Activated T-helper 1 cell treated with anti-CD3 and anti-CD28 coated beads, Interleukin-12 subunit alpha, Interleukin-12 subunit beta, Interleukin-2, Interleukin-4 antibody, amounts not matched to agents 30 ng/mL and 10 ng/mL and 1 ng/mL, durations not matched to agents 14 hours and 24 hours and 36 hours (primary cell): ENCODE measurements at places on chromosomes 2 and 18.

- no peaks in the 10 kb centered on the region for H3K27me3 ChIP-seq
- H3K4me1 ChIP-seq, result peaks cover 35% of the 10 kb centered on the region
- no peak overlapping the region for H3K27ac ChIP-seq
Measured at GRCh38 chr2:200968735-200969134, 5.3 kb upstream of the ORC2 start.

DNA sequence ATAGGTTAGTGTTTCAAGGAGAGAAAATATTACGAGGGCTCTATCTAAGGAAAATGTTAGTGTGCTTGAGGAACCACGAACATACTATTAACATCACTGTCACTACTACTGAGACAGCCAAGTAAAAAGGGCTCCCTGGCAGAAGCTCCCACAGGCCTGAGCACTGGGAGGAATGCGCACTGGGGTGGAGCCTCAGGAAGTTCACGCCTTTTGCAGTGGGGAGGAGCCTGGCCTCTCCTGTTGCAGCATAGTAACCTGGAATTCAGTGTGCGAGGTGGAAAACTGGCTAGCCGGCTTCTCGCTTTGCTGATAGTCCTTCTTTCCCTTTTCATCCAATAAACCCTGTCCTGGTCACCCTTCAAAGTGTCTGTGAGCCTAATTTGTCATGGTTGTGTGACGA is 250.3 kb downstream of the ERBB4 start:
- no peak overlapping the region for H3K27ac ChIP-seq
- no peaks in the 10 kb centered on the region for H3K36me3 ChIP-seq
- H3K4me3 ChIP-seq, result no peak overlapping the region
- DNase-seq, result no peak
- H3K27me3 ChIP-seq, result no peaks in the 10 kb centered on the region
- H3K4me1 ChIP-seq, result no peaks in the 10 kb centered on the region

GRCh38 chr18:70127359-70127758 is 78.1 kb downstream of the RTTN start:
- no peak for DNase-seq
- no peak overlapping the region for H3K27ac ChIP-seq
- H3K27me3 ChIP-seq, result no peaks in the 10 kb centered on the region
- no peak overlapping the region for H3K4me3 ChIP-seq
- H3K4me1 ChIP-seq, result no peaks in the 10 kb centered on the region

GRCh38 chr18:63562284-63562683 is 20.1 kb downstream of the SERPINB12 start:
- H3K27me3 ChIP-seq, result peaks cover 12% of the 10 kb centered on the region
- no peak overlapping the region for H3K27ac ChIP-seq
- no peaks in the 10 kb centered on the region for H3K36me3 ChIP-seq
- no peak overlapping the region for H3K4me3 ChIP-seq
- DNase-seq, result no peak

- no peaks in the 10 kb centered on the region for H3K36me3 ChIP-seq
- no peak overlapping the region for H3K27ac ChIP-seq
Measured at GRCh38 chr2:152564754-152565551, 152.3 kb downstream of the PRPF40A start.

- no peak for DNase-seq
- no peaks in the 10 kb centered on the region for H3K27me3 ChIP-seq
- no peak overlapping the region for H3K4me3 ChIP-seq
- no peak overlapping the region for H3K27ac ChIP-seq
Measured at GRCh38 chr2:96801786-96802595, 14.1 kb upstream of the CNNM3 start.

GRCh38 chr18:37540424-37541138 is 25.0 kb downstream of the CELF4 start:
- peaks cover 14% of the 10 kb centered on the region for H3K27me3 ChIP-seq
- H3K36me3 ChIP-seq, result no peaks in the 10 kb centered on the region
- H3K27ac ChIP-seq, result no peak overlapping the region
- H3K4me3 ChIP-seq, result no peak overlapping the region
- no peaks in the 10 kb centered on the region for H3K4me1 ChIP-seq
- no peak for DNase-seq

DNA sequence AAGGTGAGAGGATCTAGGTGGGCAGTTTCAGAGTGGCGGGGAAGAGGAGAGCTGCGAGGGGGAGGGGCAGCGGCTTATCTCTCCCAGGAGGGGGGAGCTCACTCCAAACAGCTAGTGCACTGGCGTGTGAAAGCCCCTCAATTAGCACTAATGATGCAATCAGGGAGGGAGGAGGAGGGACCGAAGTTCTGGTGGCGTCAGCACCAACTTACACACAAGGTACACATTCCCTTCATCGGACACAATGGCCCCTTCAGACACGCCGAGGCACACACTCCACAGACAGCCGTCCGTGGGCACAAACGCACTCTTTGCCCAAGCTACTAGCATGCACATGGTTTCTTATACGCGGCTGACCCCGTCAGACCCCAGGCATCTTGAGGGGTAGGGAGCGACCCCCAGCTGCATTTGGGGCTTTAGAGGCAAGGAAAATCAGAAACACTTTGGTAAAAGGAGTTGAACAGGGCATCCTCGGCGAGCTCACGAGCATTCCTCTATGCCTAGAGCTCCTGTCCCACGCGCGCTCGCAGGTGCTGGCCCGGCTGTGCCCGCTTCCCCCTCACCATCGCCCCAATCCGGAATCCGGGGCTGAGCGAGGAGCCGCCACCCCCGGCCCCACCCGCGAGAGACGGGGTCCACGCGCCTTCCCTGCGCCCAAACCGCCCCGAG is 868 bp upstream of the PKDCC start:
- no peaks in the 10 kb centered on the region for H3K4me1 ChIP-seq
- peaks cover 69% of the 10 kb centered on the region for H3K27me3 ChIP-seq
- H3K36me3 ChIP-seq, result no peaks in the 10 kb centered on the region

GRCh38 chr2:165594935-165595255 is 125.4 kb downstream of the CSRNP3 start:
- H3K27me3 ChIP-seq, result peaks cover 1% of the 10 kb centered on the region
- H3K4me3 ChIP-seq, result no peak overlapping the region
- no peak overlapping the region for H3K27ac ChIP-seq
- no peaks in the 10 kb centered on the region for H3K4me1 ChIP-seq
- no peaks in the 10 kb centered on the region for H3K36me3 ChIP-seq

DNA sequence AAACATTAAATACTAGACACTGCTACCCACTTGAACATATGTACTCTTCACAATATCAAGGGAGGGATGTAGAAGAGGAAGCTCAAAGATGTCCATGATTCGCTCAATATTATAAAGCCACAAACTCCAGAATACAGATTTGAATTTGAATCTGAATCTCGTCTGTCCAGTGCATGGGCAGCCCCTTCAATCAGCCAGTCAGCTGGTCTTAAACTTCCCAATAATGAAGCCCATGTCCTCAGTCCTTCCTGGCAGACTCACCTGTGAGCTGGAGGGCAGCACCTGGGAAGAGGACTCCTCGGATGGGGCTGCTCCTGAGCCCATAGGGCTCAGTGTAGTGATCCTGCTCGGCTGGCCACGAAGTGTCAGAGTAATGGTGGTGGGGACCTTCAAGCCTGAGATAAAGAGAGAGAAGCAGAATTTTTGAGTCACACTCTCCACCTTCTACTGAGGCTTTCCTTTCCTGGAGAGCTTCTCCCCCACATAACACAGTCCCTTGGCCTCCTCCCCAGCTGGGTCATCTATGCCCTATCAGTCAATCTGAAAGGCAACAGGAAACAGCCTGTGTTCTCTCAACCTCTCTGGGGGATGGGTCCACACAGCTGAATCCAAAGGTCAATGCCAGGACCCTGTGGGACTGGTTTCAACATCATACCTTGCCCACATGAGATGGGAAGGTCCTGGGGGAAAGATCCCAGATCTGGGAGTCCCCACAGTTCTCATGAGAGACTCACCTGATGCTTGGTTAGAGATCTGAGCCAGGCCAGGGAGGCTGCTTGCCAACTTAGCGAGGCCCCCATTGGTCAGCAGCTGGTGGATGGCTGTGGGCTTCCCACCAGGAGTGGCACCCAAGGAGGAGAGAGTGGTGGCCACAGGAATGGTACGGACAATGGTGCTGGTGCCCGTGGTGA is 36.5 kb downstream of the KANSL3 start:
- H3K36me3 ChIP-seq, result peaks cover 67% of the 10 kb centered on the region
- H3K4me3 ChIP-seq, result peak overlapping the region; percentile 48
- DNase-seq, result no peak
- H3K4me1 ChIP-seq, result peaks cover 42% of the 10 kb centered on the region
- peak overlapping the region; percentile 80 for H3K27ac ChIP-seq

DNA sequence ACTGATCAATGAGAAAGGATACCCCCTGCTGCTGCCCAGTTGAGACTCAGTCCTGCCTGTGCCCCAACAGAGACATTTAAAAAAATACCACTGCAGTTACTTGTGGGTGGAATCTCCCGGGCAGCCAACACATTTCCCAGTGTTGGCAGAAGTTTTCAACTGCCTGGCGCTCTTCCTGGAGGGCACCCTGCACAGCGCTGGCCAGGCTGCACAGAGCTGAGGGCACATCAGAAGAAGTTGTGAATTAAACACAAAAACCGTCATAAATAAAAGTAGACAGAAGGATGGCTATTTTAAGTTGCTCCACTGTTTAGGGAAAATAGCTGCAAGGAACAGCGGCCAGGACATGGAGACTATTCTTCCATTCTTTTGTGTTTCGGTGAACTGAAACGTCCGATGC is 110.2 kb upstream of the THOC1 start:
- H3K27ac ChIP-seq, result no peak overlapping the region
- H3K27me3 ChIP-seq, result peaks cover 5% of the 10 kb centered on the region
- H3K4me3 ChIP-seq, result no peak overlapping the region
- no peaks in the 10 kb centered on the region for H3K4me1 ChIP-seq
- DNase-seq, result no peak

- no peak overlapping the region for H3K27ac ChIP-seq
- H3K36me3 ChIP-seq, result no peaks in the 10 kb centered on the region
- H3K4me3 ChIP-seq, result no peak overlapping the region
- no peak for DNase-seq
- no peaks in the 10 kb centered on the region for H3K4me1 ChIP-seq
- H3K27me3 ChIP-seq, result peaks cover 8% of the 10 kb centered on the region
Measured at GRCh38 chr18:46953195-46953594, 35.8 kb downstream of the KATNAL2 start.

DNA sequence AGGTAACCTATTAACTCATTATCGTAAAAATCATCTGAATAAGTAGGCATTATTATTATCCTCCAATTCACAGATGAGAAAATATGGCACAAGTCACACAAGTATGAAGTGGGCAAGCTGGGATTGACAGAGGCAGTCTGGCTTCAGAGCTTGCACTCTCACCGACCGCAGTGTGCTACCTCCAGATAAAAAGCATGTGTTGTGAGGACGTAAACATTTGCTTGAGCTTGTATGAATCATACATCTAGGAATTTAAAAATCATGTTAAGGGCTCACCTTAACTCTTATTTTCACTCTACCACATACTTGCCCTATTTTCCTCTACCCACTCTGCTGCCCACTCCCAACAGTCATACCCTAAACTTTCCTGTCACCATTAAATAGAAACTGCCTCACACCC is 65.3 kb upstream of the AMMECR1L start:
- H3K27ac ChIP-seq, result no peak overlapping the region
- H3K36me3 ChIP-seq, result peaks cover 33% of the 10 kb centered on the region
- DNase-seq, result no peak
- no peaks in the 10 kb centered on the region for H3K27me3 ChIP-seq
- no peak overlapping the region for H3K4me3 ChIP-seq
- H3K4me1 ChIP-seq, result no peaks in the 10 kb centered on the region
